T-helper 9 cell (primary cell): ENCODE measurements at places on chromosomes 4 and X.

DNA sequence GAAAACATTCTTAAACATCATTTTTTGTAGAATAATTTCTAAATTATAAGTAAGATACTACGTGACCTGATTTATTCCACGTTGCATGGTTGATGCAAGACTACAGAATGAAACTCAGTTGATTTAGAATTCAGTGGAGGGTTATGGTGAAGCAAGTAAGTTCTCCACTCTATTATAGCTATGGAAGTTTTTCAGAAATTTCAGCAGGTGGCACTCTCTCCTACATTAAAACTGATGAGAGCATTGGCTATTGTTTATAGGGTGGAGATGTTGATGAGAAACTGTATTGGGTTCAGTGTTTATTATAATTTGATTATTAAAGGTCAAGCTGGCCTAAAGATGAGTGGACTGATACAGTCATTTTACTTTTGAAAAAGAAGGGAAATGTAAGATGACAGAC lies 88.0 kb downstream of the FNIP2 start:
- no peak for DNase-seq

DNA sequence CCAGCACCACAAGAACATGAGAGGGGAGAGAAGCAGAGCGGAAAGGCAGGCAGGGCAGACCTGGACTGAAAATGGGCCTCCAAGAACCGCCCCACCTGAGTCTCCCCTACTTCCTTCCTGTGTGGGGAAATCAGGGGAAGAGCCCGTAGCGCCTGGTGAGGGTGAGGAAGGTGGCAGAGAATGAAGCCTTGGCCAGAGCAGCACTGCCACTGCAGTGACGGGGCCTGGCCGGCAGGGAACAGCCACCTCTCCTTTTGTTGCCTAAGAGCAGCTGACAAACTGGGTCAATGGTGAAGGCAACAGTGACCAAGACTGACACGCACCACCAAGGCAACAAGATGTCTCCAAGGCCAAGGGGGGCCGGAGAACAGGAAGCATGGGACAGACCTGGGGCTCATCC lies 58.4 kb upstream of the CBR4 start:
- DNase-seq = no peak

DNA sequence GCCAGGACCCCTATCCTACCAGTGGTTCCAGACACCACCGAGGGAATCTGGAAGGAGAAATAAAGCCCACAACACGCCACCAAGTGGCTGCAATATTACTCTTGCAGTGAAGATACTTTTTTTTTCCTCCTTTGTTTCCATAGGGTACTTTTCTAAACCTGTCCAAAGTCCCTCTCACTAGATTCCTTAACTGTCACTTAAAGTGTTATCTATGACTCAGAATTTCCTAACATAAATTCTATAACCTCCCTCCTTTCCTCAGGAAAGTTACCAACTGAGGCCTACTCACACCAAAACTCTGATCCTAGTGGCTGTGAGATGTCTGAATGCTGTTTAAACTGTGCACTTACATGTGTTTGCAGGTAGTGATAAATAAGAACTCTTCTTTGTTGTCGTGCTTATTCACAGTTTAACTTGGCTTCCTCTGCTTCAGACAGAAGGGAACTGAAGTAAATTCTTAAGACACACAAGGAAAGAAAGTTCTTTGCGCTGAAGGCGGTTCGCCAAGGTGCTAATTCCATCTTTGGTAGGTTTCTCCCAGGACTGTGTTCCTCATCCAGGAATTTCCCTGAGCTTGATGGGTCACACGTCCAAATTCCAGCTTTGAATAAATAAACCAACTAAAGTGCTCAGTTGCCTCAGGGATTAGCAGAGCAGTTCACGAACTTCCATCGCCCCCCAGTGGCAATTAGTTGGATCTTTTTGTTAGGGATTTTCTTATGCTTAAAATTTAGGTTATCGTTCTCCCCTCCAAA lies 10.7 kb upstream of the HCCS start:
- no peak for DNase-seq

DNA sequence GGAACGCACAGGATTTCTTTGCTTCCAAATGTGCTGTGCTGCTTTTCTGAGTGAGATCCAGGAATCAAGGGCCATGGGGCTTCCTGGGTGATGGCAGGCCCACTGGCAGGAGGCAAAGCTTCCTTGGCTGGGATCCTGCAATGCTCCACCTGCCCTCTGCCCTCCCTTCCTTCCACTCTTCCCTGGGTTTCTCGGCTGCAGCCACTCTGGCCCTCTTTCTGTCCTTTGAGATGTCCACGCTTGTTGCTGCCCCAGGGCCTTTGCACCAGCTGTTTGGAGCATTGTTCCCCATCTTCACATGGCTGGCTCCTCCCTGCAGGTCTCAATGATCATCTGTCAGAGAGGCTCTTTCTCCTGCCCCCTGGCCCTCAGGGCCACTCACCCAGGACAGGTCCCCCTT lies 78.9 kb downstream of the PSAPL1 start:
- no peak for DNase-seq

DNA sequence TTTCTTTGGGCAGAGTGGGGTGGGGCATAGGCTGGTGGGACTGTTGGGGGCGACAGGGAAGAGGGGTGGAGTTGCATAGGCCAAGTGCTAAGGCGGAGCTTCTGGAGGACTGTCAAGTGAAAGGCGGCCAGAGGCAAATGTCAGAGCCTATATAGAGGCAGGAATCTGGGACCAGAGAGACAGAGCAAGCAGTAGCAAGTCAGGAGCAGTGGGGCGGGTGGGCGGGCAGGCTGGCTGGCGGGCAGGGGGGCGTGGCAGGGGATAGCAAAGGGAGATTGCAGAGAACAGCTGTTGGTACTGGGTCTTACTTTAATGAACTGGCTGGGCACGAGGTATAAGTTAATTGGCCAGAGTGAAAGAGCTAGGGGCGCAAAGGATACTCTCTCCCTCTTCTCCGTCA lies 89.8 kb downstream of the RTL9 start:
- DNase-seq = no peak

DNA sequence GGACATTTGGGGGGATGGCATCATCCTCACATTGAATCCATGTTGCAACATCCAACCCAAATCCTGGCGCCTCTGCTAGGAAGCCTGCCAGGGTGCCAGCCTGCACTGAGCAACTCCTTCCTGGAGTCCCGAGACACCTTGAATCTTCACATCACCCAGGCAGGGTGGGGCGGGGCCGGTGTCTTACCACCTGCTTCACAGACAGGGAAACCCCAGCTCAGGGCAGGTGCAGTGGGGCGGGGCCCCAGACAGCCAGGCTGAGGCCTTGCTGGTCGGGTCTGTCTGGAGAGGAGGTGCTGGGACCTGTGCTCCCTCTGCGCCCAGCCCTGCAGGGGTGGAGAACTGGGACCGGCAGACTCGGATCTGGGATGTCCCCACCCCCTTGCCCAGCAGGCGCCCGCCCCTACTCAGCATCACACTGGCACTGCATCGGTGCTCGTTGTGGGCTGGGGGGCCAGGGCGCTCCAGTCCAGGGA lies 31.5 kb upstream of the HTRA3 start:
- DNase-seq = no peak

DNA sequence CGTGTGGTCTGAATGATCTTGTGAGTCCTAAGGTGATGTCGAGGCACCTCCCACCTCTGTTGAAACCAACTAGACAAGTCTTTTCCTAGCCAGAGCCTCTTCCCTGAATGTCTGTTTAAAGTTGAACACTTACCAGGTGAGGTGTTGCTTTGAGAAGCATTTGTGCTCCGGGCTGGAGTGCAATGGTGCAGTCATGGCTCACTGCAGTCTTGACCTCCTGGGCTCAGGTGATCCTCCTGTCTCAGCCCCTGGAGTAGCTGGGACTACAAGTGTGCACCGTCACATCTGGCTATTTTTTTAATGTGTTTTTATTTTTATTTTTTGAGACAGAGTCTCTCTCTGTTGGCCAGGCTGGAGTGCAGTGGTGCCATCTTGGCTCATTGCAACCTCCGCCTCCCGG lies 18.1 kb downstream of the RNF4 start:
- DNase-seq = no peak

- no peak for DNase-seq
These were observed 317.5 kb upstream of the GRIA3 start for GRCh38 chrX:122866532-122866931.

- DNase-seq = no peak
These were observed 8.6 kb downstream of the SLC9B2 start for GRCh38 chr4:103067841-103068547.

GRCh38 chr4:7145291-7145934 lies 46.9 kb upstream of the SORCS2 start:
- no peak for DNase-seq

- DNase-seq = no peak
These were observed 194.9 kb upstream of the PSAPL1 start for GRCh38 chr4:7629501-7630254.

DNA sequence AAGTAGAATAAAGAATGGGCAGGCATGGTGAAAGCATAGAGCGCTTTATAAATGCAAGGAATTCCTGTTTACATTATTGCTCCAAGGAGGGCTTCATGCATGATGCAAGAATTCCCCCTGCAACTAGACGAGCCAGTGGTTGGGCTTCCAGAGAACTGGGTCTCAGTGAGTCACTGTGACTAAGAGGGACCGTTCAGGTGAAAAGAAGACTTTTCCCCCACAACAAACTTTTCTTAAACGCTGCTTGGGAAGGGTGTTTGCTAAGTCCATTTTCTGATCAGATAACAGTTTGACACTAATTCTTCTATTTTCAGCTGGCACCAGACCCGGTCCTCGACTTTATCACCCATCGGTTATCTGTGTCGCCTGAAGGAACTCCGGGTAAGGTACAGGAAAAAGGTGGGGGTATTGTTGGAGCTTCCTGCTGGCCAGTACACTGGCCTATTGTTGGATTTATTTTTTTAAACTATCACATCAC lies 40.1 kb downstream of the LDB2 start:
- DNase-seq = no peak

GRCh38 chrX:2552621-2553201 lies 51.9 kb upstream of the DHRSX start:
- DNase-seq = no peak

- DNase-seq = no peak
These were observed 92.7 kb downstream of the MFAP3L start for GRCh38 chr4:169933531-169933930.

DNA sequence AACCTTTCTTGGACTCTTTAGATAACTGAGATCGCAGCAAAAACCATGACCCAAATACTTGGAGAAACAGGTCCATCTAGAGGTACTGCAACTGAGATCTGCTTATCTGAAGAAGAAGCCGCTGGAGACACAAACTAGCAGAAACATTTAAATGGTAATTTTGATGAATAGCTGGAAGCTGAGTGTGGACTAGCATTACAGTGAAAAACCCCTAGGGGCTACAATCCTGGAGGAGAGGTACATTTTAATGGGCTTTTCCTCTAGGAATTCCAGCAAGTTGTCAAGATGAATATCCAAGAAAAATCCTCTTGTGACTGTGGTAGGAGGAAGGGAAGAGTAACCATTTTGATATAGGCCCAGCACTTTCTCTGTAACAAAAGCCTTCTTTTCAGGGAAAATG lies 592.5 kb upstream of the GRIA3 start:
- no peak for DNase-seq

DNA sequence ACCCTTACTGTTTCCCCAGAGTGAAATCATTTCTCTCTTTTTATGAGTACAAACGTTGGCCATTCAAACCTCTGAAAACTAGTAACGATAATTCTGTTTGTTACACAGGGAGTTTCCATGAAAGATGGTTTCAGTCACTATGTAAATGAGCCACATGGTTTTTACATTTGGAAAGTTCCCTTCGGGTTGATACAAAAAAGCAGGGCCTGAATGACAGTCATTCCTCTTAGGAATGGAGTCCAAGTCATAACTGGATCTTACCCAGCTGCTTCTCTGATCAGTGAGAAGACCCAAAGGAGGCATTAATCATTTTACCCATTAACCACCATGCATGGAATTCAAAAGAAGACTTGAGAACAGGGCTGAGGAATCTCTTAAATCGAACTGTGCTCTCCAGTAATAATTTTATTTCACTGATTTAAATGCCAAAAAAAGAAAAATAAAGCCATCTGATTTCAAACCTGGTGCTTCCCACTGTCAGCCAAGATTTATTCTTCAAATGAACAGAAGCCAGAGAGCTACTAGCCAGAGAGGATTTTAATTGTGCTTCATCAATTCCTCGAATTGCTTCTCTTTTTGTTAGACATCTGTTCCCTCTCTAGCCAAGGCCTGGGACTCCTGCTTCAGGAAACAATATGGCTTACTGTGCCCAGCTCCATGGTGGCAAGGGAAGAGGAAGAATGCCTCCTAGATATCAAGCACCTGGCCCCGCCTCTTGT lies 3.2 kb downstream of the SOWAHB start:
- DNase-seq = no peak

- no peak for DNase-seq
These were observed 36.9 kb downstream of the INTS6L start for GRCh38 chrX:135557344-135557743.

DNA sequence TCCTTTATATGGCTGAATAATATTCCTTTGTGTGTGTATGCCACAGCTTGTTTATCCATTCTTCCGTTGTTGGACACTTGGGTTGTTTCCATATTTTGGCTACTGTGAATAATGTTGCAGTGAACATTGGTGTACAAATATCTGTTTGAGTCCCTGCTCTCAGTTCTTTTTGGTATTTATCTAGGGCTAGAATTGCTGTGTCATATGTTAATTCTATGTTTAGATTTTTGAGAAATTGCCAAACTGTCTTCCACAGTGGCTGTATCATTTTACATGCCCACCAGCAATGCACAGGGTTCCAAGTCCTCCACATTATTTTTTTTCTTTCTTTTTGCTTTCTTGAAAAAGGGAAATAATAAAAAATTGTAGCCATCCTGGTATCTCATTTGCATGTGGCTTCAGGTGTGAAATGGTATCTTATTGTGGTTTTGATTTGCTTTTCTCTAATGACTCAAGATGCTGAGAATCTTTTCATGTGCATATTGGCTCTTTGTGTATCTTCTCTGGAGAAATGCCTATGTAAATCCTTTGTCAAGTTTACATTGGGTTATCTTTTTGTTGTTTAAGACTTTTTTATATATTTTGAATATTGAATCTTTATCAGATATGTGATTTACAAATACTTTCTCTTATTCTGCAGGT lies 129.7 kb downstream of the RAPGEF2 start:
- DNase-seq = no peak

DNA sequence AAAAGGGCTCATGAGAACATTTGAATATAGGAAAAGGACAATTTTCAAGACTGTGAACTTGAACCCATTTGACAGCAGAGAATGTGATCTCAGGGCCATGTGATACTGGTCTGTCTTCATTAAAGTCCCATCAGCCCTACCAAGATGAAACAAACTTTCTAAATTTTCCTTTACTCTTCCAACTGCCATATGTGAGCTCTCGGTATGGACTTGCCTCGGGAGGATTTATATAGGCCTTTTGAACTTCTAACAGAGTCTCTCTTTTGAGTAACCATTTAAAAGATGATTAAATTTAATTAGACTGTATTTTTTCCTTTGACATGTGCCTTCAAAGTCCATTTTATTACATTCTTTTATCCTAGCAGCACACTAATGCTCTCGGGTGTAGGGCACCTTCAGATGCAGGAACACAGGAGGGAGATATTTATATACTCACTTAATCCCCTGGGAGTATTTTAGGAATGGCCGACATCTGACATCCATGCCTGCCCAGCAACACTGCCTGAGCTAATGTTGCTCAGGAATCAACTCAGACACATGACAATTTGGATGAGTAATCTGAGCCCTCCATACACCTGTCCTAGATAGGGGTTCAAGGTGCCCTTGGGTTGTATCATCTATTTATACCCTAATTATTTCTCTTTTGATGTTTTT lies 155.0 kb downstream of the SLC7A11 start:
- no peak for DNase-seq

GRCh38 chr4:178612733-178613132 lies 1170.5 kb upstream of the AGA start:
- no peak for DNase-seq

- DNase-seq = no peak
These were observed at the start of gene ARHGEF38 for GRCh38 chr4:105551965-105552746. Gene ARHGEF38 (plus strand): TSS chr4:105552620. CDS start chr4:105552766, 146 bp downstream.

- no peak for DNase-seq
These were observed 155.4 kb downstream of the GPM6A start for GRCh38 chr4:175656649-175657048.
